ENCODE measurements at places on chromosomes 11 and 22.

DNA sequence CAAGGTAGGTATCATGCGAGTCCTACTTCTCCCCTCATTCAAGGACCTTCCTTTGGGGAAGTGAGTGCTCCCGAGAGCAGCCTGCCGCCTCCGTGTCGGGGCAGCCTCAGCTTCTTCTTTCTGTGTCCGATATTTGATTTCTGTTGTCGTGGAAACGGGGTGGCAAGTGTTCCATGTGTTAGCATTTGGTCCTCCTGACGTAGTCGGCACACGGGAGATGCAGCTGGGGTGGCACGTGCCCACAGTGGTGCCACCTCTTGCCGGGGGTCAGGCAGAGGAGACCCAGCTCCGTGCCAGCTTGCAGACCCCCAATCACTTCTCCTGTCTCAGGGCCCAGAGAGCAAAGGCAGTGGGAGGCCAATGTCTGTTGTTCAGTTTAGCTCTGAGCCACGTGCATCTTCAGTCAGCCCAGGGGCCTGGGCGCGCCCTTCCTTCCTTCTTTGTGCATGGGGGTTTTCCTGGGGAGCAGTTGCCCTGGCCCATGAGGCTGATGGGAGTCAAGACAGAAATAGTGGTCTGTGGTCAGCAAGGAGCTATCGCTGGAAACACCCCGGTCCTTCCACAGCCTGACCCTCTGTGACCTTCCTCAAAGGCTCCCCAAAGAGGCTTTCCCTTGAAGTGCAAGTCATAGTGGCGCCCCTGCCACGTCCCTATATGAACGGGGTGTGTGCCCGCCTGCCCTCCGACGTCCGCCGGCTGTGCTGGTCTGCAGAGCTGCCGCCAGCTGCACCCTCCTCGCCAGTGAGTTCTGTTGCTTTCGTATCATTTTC, 44.5 kb downstream of the PARVB start:
- H3K27me3 ChIP-seq = no peaks in the 10 kb centered on the region
- no peak overlapping the region for H3K27ac ChIP-seq
- no peak for DNase-seq
- H3K4me3 ChIP-seq = no peak overlapping the region
- H3K4me1 ChIP-seq = no peaks in the 10 kb centered on the region

DNA sequence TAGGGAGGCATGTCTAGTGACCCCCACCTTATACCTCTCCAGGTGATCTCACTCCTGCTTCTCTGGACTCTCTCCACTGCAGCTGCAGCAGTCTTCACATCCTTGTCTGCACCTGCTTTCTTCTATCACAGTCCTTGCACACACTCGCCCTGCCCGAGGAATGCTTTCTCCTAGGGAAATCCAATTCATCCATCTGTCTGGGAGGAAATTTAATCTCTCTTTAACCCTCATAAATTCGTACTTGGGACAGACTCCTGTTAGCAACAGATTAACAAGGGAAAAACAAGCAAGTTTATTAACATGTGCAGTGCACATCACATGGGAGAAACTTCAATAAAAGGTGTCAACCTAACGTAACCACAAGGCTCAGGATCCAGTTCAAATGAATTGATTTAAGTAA, 11.3 kb upstream of the RCN1 start:
- DNase-seq = no peak
- no peak overlapping the region for H3K27ac ChIP-seq
- no peak overlapping the region for H3K4me3 ChIP-seq
- no peaks in the 10 kb centered on the region for H3K36me3 ChIP-seq
- H3K4me1 ChIP-seq = peaks cover 2% of the 10 kb centered on the region

- peak within 1 kb of the TSS; percentile 85 for H3K4me3 ChIP-seq
- H3K27ac ChIP-seq = peak within 1 kb of the TSS; percentile 10
- peak; percentile 94 for DNase-seq
- H3K4me1 ChIP-seq = peaks cover 6% of the 10 kb centered on the region
- H3K36me3 ChIP-seq = peaks cover 13% of the 10 kb centered on the region
These were observed at the start of gene PAX6 for GRCh38 chr11:31810779-31811647. Gene PAX6, minus strand, starts transcription at chr11:31811322. Its CDS starts 4,911 bp downstream, at chr11:31806411.

DNA sequence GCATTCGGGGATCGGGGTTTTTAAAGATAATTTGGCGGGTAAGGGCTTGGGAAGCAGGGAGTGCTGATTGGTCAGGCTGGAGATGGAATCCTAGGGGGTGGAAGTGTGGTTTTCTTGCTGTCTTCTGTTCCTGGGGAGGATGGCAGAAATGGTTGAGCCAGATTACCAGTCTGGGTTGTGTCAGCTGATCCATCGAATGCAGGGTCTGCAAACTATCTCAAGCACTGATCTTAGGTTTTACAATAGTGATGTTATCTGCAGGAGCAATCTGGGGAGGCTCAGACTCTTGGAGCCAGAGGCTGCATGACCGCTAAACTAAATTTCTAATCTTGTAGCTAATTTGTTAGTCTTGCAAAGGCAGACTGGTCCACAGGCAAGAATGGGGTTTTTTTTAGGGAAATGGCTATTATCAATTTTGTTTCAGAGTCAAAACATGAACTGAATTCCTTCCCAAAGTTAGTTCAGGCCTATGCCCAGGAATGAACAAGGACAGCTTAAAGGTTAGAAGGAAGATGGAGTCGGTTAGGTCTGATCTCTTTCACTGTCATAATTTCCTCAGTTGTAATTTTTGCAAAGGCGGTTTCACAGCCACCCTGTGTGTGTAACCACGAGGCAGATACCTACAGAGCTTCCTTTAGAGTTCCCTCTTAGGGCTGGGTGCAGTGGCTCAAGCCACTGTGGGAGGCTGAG, 10.2 kb downstream of the SCGB1A1 start:
- peak; percentile 41 for DNase-seq
- H3K4me3 ChIP-seq = no peak overlapping the region
- no peaks in the 10 kb centered on the region for H3K27me3 ChIP-seq
- peaks cover 5% of the 10 kb centered on the region for H3K4me1 ChIP-seq
- H3K27ac ChIP-seq = no peak overlapping the region

GRCh38 chr11:67780056-67780455, 105.6 kb upstream of the ALDH3B2 start:
- H3K4me1 ChIP-seq = no peaks in the 10 kb centered on the region
- H3K36me3 ChIP-seq = no peaks in the 10 kb centered on the region
- H3K27me3 ChIP-seq = no peaks in the 10 kb centered on the region

GRCh38 chr11:70365544-70365927, 32.8 kb upstream of the CTTN start:
- no peaks in the 10 kb centered on the region for H3K27me3 ChIP-seq
- peak overlapping the region; percentile 72 for H3K27ac ChIP-seq
- H3K4me1 ChIP-seq = no peaks in the 10 kb centered on the region
- H3K36me3 ChIP-seq = peaks cover 93% of the 10 kb centered on the region

DNA sequence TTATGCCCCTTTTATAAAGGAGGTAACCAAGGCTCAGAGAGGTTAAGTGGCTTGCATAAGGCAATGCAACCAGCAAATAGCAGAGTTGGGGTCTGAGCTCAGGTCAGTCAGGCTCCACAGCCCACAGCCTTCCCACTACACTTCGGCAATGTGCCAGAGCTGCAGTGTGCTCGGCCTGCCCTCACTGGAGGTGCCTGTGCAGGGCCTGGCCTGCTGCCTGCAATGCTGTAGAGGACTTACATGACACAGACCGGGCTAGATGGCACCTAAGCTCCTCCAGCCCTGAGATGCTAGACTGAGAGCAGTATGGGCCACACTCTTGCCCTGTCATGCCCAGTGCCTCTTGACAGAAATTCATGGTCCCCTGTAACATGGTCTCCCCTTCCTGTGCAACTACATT, 49.8 kb downstream of the SERPINH1 start:
- no peaks in the 10 kb centered on the region for H3K36me3 ChIP-seq
- DNase-seq = no peak
- H3K27me3 ChIP-seq = no peaks in the 10 kb centered on the region
- peaks cover 13% of the 10 kb centered on the region for H3K4me1 ChIP-seq
- no peak overlapping the region for H3K27ac ChIP-seq
- H3K4me3 ChIP-seq = no peak overlapping the region

- H3K4me1 ChIP-seq = peaks cover 11% of the 10 kb centered on the region
- no peak for DNase-seq
These were observed 78.7 kb downstream of the ENTHD1 start for GRCh38 chr22:39814899-39815298.

- no peak overlapping the region for H3K27ac ChIP-seq
- no peak overlapping the region for H3K4me3 ChIP-seq
- no peaks in the 10 kb centered on the region for H3K36me3 ChIP-seq
These were observed 113.5 kb downstream of the SLC1A2 start for GRCh38 chr11:35305670-35306382.

- no peak overlapping the region for H3K4me3 ChIP-seq
- H3K36me3 ChIP-seq = peaks cover 62% of the 10 kb centered on the region
- H3K27me3 ChIP-seq = no peaks in the 10 kb centered on the region
- H3K27ac ChIP-seq = no peak overlapping the region
- H3K4me1 ChIP-seq = peaks cover 14% of the 10 kb centered on the region
- DNase-seq = peak; percentile 65
These were observed 86.2 kb downstream of the RPL27A start for GRCh38 chr11:8768625-8769333.

DNA sequence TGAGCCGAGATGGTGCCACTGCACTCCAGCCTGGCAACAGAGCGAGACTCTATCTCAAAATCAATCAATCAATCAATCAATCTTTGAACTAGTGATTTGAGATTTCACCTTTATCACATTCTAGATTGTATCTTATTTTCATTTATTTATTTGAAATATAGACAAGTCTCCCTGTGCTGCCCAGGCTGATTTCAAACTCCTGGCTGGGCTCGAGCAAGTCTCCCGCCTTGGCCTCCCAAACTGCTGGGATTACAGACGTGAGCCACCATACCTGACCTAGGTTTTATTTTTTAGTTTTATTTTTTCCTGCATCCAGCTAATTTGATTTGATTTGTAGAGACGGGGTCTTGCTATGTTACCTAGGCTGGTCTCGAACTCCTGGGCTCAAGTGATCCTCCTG, 17.1 kb downstream of the F2 start:
- H3K4me1 ChIP-seq = no peaks in the 10 kb centered on the region
- no peaks in the 10 kb centered on the region for H3K27me3 ChIP-seq
- H3K27ac ChIP-seq = no peak overlapping the region
- H3K4me3 ChIP-seq = no peak overlapping the region

GRCh38 chr22:38406617-38407016, 48.4 kb downstream of the KCNJ4 start:
- H3K4me1 ChIP-seq = no peaks in the 10 kb centered on the region
- no peak for DNase-seq
- no peak overlapping the region for H3K27ac ChIP-seq
- H3K4me3 ChIP-seq = no peak overlapping the region
- H3K27me3 ChIP-seq = no peaks in the 10 kb centered on the region

- peaks cover 3% of the 10 kb centered on the region for H3K4me1 ChIP-seq
- no peaks in the 10 kb centered on the region for H3K36me3 ChIP-seq
- H3K27ac ChIP-seq = no peak overlapping the region
- H3K27me3 ChIP-seq = peaks cover 40% of the 10 kb centered on the region
- peak; percentile 92 for DNase-seq
- no peak overlapping the region for H3K4me3 ChIP-seq
These were observed 6.4 kb downstream of the LTBP3 start for GRCh38 chr11:65551572-65552387.

DNA sequence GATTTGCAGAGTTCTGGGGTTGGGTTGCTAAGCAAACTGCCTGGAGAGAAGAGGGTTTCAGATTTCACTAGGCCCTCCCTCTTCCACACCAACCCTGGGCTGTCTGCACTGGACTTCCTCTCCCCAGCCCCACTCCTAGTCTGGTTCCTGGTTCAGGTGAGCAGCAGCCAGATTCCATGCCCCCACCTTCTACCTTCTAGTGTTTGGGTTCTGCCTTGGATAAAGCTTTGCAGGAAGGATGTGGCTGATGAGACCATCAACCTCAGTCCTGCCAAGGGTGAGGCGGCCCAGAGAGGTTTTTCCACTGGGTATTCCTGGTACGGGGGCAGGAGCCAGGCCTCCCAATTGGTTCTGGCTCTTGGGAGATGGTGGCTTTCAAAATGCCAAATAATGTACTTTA, 68.3 kb downstream of the BCR start:
- H3K27ac ChIP-seq = no peak overlapping the region
- H3K27me3 ChIP-seq = no peaks in the 10 kb centered on the region
- no peak for DNase-seq
- peaks cover 44% of the 10 kb centered on the region for H3K4me1 ChIP-seq

- H3K36me3 ChIP-seq = no peaks in the 10 kb centered on the region
- peaks cover 21% of the 10 kb centered on the region for H3K27me3 ChIP-seq
- peaks cover 12% of the 10 kb centered on the region for H3K4me1 ChIP-seq
These were observed 3.2 kb upstream of the PRR5 start for GRCh38 chr22:44698531-44699421.

GRCh38 chr11:96925862-96926261, 536.0 kb downstream of the JRKL start:
- no peak for DNase-seq
- no peaks in the 10 kb centered on the region for H3K27me3 ChIP-seq
- no peak overlapping the region for H3K4me3 ChIP-seq
- H3K36me3 ChIP-seq = no peaks in the 10 kb centered on the region
- H3K27ac ChIP-seq = no peak overlapping the region
- H3K4me1 ChIP-seq = no peaks in the 10 kb centered on the region

- H3K36me3 ChIP-seq = no peaks in the 10 kb centered on the region
- H3K27me3 ChIP-seq = no peaks in the 10 kb centered on the region
- peaks cover 3% of the 10 kb centered on the region for H3K4me1 ChIP-seq
- H3K27ac ChIP-seq = no peak overlapping the region
- H3K4me3 ChIP-seq = no peak overlapping the region
These were observed 44.7 kb upstream of the SLN start for GRCh38 chr11:107756553-107756952.
